Stimulated activated CD8-positive, alpha-beta memory T cell treated with anti-CD3 and anti-CD28 coated beads, Interleukin-15, amount 100 ng/mL, for 24 hours (primary cell): ENCODE measurements at places on chromosomes 7 and 10.

- no peak for DNase-seq
Measured at GRCh38 chr7:44574287-44574872, 672 bp upstream of the DDX56 start.

DNA sequence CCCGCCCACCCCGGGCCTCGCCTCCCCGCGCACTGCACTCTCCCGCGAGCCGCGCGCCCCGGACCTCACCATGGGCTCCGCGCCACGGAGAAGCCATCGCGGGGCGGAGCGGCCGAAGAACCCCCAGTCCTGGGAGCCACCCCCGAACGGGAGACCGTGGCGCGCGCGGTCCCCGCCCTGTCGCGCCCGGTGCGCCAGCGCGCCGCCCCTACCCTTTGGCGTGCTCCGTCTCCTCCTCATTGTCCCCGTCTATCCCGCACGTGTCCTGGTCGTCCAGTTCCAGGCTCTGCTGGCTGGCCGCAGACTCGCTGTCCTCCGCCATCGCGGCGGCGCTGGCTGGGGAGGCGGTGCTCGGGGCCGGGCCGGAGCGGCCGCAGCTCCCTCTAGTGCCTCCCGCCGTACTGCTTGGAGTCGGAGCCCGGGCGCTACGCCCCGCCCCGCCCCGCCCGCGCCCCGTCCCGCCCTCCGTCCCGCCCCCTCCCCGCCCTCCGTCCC lies at the start of gene NMT2:
Gene NMT2 (minus strand): TSS at position 403 of the 495 bp plus-strand sequence. CDS start 81 bp downstream, at position 322.
- no peak for DNase-seq

- no peak for DNase-seq
Measured at GRCh38 chr7:66859794-66860645, 61.0 kb upstream of the TMEM248 start.

- no peak for DNase-seq
Measured at GRCh38 chr7:102843850-102844249, 69.0 kb upstream of the LRRC17 start.

- DNase-seq: no peak
Measured at GRCh38 chr7:2927592-2927991, 83.5 kb upstream of the GNA12 start.

DNA sequence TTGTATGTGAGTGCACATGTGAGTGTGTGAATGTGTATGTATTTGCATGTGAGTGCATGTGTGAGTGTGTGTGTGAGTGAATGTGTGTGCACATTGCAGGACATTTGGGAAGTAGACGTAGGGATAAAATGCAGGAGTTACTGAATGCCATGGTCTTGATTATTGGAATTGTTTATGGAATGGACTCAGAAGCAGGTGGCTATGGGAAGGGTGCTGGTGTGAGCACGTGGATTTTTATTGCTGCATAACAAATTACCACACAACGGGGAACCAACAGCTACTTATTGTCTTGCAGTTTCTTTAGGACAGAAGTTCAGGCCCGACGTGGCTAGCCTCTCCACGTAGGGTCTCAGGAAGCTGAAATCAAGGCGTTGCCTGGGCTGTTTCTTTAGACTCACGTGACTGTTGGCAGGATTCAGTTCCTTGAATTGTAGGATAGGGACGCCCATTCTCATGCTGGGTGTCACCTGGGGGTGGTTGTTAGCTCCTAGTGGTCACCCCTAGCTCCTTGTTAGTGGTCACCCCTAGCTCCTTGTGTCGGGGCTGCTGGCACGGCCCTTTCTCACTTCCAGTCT lies 48.3 kb upstream of the ZNF32 start:
- DNase-seq: no peak

GRCh38 chr10:80896076-80896475 lies 358.4 kb downstream of the SH2D4B start:
- no peak for DNase-seq

DNA sequence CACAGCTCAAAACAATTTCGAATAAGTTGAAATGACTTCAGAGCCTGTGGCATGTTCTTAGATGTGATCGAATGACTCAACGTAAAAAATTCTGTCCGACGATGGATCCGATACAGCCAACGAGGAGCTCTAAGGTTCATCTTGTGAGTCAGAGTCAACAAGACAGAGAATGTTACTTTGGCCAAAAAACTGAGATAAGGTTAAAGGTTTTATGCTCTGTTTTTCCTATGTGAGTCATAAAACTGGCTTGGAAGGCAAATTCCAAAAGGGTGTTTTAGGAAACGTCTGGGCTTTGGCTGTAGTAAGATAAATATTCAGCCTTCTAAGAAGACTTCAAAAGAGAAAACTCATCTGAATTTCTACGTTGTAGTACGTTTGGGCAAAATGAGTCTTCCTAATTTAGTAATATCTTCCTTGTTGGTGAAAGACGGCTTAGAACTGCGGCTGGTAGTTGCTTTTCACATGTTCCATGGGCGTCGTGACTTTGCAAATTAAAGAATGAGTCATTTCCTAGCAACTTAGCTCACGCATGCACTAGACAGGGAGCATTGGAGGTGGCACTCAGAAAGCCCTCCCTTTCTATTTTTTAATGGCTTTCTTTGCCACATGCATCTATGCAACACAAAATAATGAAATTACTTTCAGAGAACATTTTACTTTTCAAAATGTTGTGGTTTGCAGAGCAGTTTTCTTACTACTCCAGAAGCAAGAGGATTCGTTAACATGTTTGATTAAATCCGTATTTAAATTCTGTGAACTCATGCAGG lies 28.2 kb downstream of the PFKP start:
- DNase-seq: peak; percentile 13

DNA sequence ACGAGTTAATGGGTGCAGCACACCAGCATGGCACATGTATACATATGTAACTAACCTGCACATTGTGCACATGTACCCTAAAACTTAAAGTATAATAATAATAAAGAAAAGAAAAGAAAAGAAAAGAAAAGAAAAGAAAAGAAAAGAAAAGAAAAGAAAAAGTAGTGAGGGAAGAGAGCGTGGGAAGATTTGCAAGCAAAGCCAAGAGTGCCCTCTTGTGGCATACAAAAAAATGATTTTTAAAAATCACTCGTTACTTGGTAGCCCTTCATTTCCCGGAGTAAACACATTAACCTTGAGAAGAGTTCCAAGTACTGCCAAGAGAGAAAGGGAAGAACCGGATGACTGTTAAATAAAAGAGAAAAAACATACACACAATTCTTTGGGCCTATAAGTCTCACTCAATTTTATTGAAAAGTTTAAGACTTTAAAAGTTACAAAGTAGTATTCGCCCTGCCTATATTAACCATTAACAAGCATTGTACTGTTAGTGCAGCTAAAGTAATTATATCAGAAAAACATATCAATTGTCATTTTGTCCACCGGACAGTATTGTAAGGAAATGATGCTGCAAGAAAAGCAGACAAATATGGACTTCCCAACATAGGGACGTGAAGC lies 6.2 kb upstream of the CH25H start:
- no peak for DNase-seq

- no peak for DNase-seq
Measured at GRCh38 chr10:77333610-77334340, 303.8 kb downstream of the KCNMA1 start.

GRCh38 chr7:84821671-84822534 lies 365.0 kb downstream of the SEMA3D start:
- no peak for DNase-seq

- no peak for DNase-seq
Measured at GRCh38 chr10:49169776-49170175, 18.4 kb downstream of the TMEM273 start.

DNA sequence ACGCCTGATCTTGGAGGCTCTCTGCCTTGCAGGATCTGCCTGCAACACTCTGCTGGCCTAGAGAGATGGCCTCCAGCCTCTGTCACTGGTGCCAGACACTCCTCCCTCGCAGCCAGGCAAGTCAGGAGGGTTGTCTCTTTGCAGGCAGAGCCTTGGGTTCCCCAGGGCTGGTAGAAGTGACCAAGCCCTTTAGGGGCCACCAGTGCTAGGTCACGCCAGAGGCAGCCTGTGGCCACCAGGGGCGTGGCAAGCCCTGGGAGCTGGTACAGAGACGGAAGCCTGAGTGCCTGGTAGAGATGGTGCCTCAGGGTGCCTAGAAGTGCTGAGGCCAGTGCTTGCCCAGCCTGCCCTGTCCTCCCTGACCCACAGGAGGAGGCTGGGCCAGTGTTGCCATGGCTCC lies 9.1 kb downstream of the ADCYAP1R1 start:
- no peak for DNase-seq

DNA sequence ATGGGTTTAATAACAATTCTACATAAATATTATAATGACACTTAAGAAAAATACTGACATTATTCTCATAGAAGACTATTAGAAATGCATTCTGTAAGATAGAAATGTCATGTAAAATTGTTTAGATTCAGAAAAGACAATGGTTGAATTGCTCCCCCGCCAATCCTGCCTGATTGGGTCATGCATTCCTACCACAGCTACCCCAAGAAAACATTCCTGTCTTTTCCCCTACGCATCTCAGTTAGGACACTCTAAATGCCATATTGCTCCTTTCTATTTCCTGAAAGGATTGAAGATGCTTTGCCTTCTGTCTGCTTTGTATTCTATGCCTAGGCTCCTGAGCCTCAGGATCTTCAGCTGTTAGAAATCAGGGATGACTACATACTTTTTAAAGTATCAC lies 109.4 kb downstream of the DGKB start:
- no peak for DNase-seq

- DNase-seq: no peak
Measured at GRCh38 chr10:34024282-34024681, 689.8 kb upstream of the NRP1 start.

DNA sequence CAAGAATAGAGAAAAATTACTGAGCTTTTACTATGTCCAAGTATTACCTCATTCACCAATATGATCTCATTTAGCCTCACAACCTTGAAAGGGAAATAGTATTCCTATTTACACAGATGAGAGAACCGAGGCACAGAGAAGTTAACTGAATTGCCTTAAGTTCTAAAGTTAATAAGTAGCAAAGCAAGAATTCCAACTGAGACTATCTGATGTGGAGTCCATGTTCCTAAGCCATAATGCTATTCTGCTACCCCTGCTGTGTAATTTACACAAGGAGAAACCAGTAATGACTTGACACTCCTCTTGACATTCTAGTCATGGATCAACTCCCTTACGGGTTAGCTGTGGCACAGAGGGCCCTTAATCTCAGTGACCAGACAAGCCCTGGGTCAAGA lies 60.7 kb downstream of the ABCB4 start:
- no peak for DNase-seq

DNA sequence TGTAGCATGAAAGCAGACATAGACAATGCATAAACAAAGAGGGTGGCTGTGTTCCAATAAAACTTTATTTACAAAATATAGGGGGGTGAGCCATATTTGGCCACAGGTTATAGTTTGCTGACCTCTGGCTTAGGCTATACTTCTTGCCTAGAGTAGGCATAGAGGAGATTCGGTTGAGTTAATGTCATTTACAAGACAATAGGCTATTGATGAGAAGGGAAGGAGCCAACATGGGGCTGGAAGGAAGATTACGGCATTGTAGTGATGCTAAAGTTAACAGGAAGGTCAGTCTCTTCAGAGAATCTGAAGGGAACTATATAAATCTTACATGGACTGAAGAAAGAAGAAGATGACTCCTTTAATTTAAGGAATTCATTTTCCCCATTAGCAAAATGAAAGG lies 463.5 kb downstream of the HTR7 start:
- no peak for DNase-seq

DNA sequence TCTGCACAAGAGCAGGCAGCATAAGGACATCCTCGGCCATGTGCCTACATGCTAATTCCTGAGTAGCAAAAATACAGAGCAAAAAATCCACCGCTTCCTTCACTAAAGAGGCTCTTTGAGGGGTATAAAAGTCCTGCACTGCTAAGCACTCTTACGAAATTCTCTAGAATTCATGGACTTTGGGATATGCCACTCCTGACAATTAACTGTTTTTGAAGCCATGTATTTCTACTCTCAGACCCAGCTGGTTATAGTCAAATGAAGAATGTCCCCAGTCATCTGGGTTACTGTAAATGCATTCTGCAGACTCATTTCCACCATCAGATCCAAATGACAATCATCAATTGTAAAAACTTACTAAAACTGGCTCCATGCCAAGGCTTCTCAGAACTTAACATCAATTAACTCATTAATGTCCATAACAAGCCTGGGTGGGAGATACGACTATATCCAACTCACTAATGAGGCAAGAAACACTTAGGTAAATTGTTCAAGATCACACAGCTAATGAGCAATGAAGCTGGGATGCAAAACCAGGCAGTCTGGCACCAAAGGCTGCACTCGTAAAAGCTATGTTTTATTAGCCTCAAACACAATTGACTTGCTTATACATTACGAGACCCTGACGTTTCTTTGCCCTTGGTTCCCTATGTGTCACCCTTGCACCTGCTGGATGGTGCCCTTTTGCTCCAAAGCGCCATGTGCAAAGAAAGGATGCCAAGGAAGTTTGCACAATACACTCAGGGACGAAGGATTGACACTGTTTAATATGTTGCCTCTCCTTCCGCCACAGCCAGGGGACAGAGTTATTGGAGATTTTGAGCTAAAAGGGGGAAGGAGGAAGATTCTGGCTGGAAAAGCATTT lies 250.4 kb downstream of the ELMO1 start:
- DNase-seq: no peak

DNA sequence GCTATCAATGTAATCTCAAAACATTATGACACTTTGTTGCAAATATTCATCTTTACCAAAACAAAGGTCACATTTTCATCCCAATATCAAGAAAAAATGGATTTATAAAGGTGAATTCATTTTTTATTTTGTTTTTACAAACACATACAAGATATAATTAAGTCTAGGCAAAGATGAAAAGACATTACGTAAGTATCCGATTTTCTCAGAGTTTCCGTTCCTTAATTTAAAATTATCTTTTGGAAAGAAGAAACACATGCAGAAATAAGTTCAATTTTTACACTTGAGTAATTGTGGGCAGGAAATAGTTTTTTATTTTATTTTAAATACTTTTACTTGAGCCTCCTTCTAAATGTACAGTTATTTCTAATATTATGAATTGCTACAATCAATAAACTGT lies 24.6 kb downstream of the RTKN2 start:
- DNase-seq: no peak

DNA sequence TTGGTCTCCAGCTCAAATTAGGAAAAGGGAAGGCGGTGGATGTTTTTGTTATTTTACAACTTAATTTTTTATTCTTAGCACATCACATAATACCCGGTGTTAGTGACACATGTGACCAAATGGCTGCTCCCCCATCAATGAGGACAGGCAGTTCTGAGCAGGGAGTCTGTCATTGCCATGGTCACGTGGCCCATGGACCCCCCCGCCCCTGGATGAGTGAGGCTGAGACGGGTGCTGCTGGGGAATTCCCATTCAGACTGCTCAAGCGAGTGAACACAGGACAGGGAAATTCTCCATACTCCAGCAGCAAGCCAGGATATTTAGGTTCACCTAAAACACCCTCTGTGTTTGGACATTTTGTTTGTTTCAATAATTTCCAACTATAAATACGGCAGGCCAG lies 34.7 kb upstream of the SLC35B4 start:
- DNase-seq: no peak

- DNase-seq: no peak
Measured at GRCh38 chr10:71440506-71441035, 43.9 kb downstream of the CDH23 start.
